Activated CD8-positive, alpha-beta memory T cell treated with anti-CD3 and anti-CD28 coated beads, Interleukin-2, amount 50 U/mL, for 4 hours (primary cell): ENCODE measurements at places on chromosomes 4 and X.

DNA sequence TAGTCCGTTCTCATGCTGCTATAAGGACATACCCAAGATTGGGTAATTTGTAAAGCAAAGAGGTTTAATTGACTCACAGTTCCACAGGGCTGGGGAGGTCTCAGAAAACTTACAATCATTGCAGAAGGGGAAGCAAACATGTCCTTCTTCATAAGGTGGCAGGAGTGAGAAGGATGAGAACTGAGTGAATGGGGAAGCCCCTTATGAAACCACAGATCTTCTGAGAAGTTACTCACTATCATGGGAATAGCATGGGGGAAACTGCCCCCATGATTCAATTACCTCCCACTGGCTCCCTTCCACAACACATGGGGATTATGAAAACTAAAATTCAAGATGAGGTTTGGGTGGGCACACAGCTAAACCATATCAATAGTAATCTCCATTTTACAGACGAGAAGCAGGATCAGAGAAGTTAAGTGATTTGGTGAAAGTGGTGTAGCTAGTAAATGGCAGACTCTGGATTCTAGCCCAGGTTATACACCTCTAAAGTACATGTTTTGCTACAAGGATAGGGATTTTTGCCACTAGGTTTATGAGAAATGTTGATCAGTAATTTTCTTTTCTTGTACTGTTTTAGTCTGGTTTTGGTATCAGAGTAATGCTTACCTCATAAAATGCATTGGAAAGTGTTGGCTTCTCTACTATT lies 47.3 kb upstream of the C1GALT1C1 start:
- DNase-seq, result no peak

- no peak for DNase-seq
Observed at GRCh38 chr4:158444621-158445020, 77.1 kb upstream of the RXFP1 start.

GRCh38 chr4:53346920-53347852 lies 18.7 kb downstream of the SCFD2 start:
- no peak for DNase-seq

DNA sequence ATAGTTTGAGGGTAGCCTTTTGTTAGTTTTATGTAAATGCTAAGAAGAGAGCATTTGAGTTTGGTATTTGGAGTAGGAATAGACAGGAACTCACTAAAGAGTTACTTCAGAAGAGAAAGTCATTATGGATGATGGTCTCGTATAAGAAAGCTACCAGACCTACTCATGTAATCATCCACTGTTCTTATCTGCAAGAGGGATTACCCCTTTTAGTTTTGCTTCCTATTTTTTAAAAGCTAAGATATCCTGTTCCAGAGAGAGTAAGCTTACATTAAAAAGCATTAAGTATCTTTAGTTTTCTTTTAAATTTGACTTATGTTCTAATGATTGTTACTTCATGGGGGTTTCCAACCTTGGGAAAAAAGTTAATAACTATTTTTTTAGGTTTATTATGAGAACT lies 12.5 kb upstream of the ART3 start:
- DNase-seq, result no peak

DNA sequence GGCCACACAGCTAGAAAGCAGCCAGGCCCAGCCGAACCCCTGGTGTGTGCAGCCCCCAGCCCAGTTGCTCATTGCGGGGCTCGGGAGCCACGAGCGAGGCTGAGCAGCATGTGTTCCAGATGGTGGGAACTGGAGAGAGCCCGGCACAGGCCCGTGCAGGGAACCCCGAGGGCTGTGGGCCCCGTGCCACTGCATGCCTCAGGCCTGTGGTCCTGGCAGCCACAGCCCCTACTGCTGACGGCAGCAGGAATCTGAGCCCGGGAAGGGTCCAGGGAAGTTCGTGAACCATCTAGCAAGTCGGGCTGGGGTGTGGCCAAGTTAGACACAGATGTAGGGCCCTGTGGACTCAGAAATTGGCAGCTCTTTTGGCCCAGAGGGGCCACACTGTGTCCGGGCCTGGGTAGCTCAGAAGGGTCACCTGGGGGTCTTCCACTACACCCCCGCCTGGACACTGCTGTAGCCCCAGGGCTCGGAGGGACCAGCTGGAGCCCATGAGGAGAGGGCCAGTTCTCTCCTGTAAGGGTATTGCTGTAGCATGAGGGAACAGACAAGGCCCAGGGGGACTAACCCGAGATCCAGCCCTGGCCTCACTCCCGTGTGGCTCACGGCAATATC lies 12.1 kb downstream of the HTRA3 start:
- no peak for DNase-seq

DNA sequence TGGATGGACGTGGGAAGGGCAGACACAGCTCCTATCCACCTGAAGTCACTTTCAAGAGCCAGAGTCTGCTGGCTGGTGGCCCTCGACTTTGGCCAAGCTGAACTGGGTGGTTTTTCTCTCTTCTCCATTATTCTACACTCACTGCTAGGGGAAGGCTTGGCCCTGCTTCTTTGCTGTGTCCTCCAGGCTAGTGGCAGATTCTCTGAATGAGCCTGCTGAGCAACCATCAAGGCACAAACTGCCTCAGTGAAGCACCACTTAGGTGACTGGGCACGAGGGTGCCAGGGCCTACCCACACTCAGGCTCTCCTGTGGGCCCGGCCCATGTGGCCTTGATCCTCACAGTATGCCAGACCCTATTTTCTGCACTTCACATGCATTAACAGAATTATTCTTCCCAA lies 92.0 kb downstream of the PJA1 start:
- DNase-seq, result no peak

DNA sequence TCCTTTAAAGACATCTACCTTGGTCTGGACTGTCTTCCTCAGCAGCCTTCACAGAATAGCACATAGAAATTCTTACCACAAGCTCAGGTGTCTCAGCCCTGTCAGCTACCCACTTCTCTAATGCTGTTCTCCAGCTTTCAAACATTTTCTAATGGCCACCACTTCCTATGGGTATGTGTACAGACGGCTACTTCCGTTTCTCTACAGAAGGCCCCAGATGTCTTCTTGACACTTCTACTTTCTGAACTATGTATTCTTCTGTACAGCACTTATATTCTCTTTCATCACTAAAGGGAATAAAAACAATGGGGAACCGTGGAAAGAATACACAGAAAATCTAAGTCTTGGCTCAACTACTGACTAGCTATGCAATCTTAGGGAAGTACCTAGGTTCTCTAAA lies 13.3 kb downstream of the OPHN1 start:
- no peak for DNase-seq

GRCh38 chr4:141724646-141725045 lies 88.3 kb downstream of the IL15 start:
- no peak for DNase-seq

DNA sequence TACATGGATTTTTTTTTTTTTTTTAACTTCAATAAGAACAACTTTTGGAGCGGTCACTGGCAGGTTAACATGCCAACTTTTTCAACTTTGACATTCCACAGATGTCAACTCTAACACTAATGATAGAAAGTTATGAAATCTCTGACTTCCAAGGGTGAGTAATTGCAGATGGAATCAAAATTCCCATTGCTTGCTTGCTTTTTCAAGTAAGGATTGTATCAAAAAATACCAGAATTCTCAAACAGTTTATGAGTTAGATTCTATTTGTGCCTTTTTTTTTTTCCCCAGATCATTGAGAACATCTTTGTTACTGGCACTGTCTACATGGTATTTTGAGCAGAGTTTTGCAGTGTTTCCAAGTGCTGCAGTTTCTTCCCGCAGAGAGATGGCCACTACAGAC lies 50.3 kb upstream of the OTUD4 start:
- no peak for DNase-seq

GRCh38 chr4:119833611-119834010 lies 205.0 kb upstream of the PDE5A start:
- no peak for DNase-seq

GRCh38 chr4:47930971-47931804 lies 16.8 kb upstream of the NFXL1 start:
- no peak for DNase-seq

DNA sequence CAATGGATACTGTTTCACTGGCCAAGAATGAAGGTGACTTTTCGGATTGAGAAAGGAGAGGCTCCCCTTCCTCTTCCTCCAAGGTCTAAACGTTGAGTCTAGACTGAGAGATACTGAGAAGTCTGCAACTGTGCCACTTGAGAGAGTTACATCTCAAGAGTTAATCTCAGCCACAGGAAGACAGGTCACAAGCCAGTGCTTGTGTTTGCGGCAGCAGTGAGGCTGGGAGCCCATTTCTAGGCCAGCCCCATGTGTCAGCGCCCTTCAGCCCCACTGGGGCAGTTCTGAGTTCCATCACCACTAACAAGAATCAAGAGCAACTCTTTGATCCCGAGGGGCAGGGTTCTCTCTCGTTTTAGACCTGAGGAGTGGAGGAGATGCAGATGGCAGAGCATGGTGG lies 7.3 kb upstream of the SEC24D start:
- DNase-seq, result no peak

DNA sequence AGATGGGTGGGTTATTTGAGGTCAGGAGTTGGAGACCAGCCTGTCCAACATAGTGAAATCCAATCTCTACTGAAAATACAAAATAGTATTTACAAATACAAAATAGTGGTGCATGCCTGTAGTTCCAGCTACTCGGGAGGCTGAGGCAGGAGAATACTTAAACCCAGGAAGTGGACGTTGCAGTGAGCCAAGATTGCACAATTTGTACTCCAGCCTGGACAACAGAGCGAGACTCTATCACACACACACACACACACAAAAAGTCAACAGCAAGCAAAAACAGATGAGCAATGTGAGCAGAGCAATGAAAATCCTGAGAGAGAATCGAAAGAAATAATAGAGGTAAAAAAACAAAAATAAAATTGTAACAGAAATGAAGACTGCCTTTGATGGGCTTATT lies 168.8 kb downstream of the PCDH18 start:
- no peak for DNase-seq

GRCh38 chr4:26094911-26095310 lies 180.9 kb downstream of the SMIM20 start:
- no peak for DNase-seq

DNA sequence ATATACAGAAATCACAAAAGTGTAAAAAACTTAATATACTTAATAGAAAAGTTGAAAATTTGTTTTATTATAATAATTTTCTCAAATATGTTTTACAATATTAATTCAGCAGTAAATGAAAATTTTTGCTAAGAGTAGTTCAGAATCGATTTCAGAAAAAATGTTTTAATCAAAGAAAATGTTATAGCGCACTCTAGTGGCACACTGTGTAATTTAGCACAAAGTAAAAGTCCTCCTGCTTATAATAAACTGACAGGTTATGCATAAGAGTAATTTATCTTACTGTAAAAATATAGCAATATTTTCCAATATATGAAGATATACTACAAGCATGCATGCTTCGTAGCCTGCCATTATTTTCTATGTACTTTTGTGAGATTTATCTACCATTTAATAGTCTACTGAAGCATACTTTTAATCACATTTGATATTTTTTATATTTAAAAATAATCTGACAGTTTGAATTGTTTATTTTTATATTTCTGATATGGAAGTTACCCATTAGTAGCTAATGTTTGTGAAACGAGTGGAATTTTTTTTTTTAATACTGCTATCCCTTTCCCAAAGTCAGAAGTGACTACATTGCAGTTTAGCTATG lies 217.9 kb upstream of the KLHL4 start:
- DNase-seq, result no peak

- DNase-seq, result no peak
Observed at GRCh38 chr4:40176602-40177001, 20.2 kb upstream of the RHOH start.

GRCh38 chrX:121365572-121366161 lies 318.3 kb downstream of the GLUD2 start:
- no peak for DNase-seq

DNA sequence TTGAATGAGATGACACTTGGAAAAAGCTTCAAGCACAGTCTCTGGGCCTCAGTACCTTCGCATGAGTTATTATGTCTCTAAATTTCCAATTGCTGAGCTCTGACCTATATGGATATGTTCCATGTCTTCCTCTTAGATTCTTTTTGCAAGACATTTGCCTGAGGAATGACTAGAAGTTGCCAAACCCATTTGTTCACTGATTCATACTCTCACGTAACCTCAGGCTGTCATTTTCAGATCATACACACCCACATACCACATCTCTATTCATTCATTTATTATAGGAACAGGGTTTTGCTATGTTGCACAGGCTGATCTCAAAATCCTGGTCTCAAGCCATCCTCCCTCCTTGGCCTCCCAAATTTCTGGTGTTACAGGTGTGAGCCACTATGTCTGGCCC lies 2137.1 kb upstream of the TENM3 start:
- DNase-seq, result no peak

GRCh38 chr4:73317092-73317491 lies 58.5 kb upstream of the ANKRD17 start:
- no peak for DNase-seq

DNA sequence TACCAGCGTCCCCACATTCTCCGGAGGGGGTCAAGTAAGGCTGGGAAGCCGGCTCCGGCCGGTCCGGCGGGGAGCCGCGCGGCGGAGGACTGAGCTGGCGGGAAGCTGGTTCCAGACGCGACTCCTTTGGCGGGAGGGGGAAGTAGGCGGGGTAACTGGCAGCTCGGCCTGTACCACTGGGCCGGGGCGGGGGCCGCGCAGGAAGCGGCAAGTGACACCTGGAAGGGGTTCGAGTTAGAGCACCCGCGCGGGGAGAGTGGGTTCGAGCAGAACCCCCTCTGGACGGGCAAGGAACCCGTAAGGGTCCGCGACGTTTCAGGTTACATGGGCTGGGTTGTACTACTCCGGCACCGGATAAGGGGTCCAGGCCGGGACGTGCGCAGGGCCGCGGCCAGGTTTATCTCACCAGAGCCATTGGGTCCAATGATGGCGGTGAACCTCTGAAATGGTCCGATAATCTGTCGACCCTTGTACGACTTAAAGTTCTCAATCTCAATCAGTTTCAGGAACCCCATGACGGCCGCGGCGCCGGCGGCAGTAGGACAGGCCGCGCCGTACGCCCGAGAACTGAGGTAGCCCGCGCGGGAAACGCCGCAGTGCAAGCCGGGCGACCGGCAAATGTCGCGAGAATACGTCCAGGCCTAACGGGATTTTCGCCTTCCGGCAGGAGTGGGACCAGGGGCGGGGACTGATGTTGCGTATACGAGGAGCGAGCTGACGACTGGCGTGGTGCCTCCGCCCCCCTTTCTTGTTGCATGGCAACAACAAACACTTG lies at the start of gene SMC1A:
Gene SMC1A (minus strand): TSS at position 569 of the 775 bp plus-strand sequence. CDS start 54 bp downstream, at position 515.
- peak; percentile 98 for DNase-seq

GRCh38 chr4:61094854-61095598 lies 105.1 kb upstream of the ADGRL3 start:
- DNase-seq, result no peak

GRCh38 chr4:158861281-158861680 lies 92.5 kb downstream of the FNIP2 start:
- no peak for DNase-seq
